ENCODE measurements at places on chromosomes 5 and 9.

DNA sequence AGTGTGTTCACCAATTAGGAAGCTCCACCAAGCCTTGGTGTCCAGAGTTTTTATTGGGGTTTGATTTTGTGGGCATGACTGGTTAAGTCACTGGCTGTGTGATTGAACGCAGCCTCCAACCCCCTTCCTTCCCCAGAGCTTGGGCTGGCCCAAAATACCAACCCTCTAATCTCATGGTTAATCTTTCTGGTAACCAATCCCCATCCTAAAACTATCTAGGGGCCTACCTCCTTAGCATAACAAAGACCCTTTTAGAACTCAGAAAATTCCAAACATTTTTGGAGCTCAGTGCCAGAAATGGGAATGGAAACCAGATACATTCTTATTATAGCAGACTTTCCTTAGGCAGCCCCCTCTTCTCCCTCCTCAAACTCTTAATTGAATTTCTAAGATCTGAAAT is 35.9 kb upstream of the HRH2 start:
- no peak for DNase-seq

DNA sequence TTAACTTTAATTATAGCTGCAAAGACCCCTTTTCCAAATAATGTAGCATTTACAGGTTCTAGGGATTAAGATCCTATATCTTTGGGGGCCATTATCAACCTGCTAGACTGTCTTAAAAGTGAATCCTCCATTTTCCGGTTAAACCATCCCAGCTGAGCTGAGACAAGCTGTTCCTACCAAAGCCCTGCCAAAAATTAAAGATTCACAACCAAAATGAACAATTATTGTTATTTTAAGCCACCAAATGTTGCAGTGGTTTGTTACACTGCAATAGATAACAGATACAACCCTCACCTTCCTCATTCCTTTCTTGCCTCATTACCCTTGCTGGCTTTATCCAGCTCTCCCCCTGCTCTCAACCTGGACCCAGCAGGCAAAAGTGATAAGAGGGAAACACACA is 343.4 kb downstream of the CDK5RAP2 start:
- no peak for DNase-seq

GRCh38 chr5:169706758-169707450 is 69.8 kb downstream of the DOCK2 start:
- no peak for DNase-seq

GRCh38 chr5:97095318-97095732 is 47.1 kb downstream of the LIX1 start:
- no peak for DNase-seq

DNA sequence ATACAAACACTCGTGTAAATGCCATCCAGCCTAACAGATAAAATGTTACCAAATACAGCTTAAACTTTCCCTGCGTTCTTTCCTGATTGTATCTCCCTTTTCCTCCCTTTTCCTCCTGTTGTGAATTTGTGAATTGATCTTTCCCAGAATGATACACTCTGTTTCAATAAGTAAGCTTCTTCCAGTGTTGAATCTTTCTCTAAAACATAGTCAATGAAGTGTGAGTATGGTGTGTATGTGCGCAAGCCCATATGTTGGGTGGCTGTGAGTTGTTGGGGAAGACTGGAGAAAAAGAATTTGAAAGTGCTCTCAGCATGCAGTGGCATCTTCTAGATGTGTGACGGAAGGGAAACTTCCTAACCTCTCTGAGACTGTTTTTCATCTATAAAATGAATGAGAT is 143.1 kb upstream of the KLF4 start:
- no peak for DNase-seq

GRCh38 chr5:145960848-145961600 is 24.6 kb downstream of the SH3RF2 start:
- no peak for DNase-seq

DNA sequence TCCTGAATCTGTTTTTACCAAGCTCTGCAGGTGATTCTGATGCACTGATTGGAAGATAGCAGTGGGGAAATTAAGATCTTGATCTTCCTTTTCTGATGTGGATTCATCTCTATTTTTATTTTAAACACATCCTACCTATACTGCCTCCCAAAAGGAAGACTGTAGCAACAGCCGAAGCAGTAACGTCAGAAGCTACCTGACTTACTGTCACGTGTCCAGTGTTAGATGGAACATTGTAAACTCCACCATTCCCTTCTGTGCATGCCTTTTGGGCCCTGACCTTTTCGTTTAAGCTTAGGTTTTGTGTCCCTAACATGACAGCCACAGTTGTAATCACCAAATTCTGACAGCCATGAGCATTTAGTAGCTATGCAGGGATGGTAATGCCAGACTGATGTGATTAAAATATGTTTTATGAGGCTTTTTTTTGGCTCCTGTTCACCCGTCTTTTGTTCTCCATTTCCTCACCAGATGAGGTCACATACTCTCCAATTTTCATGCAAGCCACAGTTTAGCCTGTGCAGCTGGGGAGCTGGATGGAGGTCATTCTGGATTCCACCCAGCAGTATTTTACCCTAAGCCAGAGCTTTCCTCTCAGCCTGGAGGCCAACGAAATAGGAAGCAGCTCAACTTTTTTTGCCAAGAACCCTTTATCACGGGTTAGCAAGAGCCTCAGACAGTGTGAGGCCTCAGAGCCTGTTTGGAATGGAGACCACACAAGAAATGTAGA is 15.6 kb upstream of the FOXD1 start:
- DNase-seq, result no peak

DNA sequence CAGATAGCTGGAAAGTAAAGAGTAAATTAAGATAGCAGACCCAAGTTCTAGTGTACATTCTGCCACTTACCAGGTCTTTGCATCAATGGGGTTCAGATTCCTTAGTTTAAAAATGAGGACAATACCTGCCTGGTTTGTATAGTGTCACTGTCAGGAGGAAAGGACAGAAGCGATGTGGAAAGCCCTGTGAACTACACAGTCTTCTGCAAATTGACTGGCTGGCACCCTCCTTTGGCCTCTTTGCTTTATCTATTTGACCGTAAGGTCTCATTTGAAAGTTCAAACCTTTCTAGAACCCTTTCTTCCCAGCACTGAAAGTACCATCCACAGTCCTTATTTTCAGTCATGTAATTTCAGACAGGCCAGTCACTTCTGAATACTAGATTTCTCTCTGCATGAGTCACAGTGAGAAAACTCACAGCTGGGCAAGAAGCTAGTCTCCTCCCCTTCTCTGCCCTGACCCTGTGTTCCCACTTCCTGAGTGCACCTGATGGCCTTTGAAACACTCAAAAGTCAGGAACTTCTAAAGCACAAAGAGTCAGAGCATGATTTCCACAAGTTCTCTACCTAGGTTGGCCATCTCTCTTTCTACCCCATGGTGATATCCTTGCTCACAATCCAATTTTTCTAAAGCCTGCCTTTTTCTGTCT is 91.3 kb upstream of the RASEF start:
- DNase-seq, result no peak

- no peak for DNase-seq
Measured at GRCh38 chr5:12951846-12952245, 992.6 kb downstream of the DNAH5 start.
